ENCODE measurements at places on chromosomes 5 and 9. TPM values are rescaled to one million over a fixed set of nuclear protein-coding genes. Genes with fewer than 3 reads are reported as not detected.

DNA sequence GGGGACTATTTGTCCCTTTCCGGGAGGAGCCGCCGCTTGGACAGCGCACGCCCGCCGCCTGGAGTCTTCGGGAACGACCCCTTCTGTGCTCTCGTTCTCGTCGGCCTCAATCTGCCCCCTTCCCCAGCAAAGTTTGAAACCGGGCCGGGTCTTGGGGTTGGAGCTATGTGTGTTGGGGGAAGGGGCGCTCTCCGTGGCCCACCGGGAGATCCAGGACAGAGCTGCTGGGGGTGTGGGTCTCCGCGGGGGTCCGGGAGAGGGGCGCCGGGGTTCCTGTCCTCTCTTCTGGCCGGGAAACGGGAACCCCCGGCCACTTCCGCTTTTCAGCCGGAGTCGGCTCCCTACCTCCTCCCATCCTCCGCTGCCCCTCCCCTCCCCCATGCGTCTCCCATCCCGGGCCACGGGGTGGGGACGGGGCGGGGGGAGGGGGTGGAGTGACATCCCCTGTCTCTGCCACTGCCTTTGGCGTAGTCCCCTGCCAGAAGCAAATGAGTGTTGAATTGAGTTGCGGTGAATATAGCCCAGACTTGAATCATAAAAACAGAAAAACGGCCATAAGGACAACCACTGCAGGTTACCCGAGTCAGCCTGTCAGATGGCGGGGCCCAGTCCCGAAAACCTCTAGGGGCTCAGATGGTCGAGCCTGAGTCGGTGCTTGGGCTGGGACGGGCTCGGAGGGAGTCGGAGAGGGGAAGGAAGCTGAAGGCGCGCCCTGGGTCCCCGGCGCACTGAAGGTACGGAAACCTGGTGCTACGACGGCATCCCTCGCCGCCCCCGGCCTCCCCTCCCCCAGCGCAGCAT, 1.1 kb downstream of the CPLX2 start:
- ATAC-seq = no peak

- ATAC-seq = peak; percentile 46
Observed at GRCh38 chr5:114101153-114101552, 260.7 kb upstream of the KCNN2 start.

- ATAC-seq = no peak
Observed at GRCh38 chr9:36443581-36443980, 43.5 kb upstream of the RNF38 start.

DNA sequence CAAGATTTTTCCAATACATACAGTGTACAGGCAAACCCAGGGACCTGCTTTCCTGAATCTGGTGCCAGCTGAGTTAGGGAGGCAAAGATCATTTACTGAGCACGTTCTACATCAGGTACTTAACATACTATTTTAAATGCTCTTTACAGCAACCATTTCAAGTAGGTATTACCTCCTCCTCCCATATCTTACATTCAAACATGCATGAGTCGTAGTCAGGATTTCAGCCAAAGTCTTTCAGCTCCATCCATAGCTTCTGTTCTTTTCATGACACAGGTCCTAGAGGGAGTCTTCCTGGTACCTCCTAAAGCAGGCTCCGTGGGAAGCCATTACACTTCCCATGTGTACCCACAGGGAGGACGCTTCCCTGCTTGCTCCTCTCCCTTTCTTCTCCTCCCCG, 11.7 kb downstream of the KCNV2 start:
- ATAC-seq = no peak

GRCh38 chr5:116242343-116242742, 157.5 kb downstream of the COMMD10 start:
- no peak for ATAC-seq

DNA sequence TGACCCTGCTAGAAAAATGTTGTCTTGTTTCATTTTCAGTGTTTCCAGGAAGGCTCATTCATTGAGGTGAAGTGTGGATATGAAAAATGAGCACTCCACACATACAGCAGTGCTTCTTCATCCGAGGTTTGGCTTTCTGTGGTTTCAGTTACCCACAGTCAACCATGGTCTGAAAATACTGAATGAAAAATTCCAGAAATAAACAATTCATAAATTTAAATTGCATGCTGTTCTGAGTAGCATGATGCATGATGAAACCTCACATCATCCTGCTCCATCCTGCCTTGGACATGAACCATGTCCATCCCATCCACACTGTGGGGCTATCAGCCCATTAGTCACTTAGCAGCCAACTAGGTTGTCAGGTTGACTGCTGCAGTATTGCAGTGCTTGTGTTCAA, 10.4 kb upstream of the SLC45A2 start:
- peak; percentile 66 for ATAC-seq

DNA sequence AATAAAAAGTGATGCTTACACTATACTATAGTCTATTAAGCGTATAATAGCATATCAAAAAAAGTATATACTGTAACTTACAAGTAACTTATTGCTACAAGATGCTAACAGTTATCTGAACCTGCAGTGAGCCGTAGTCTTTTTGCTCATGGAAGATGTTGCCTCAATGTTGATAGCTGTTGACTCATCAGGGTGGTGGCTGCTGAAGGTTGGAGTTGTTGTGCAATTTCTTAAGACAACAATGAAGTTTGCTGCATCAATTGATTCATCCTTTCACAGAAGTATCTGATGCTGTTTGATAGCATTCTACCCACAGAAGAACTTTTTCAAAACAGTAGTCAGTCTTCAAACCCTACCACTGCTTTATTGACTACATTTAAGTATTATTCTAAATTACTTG, 7.8 kb upstream of the C9orf40 start:
- no peak for ATAC-seq

DNA sequence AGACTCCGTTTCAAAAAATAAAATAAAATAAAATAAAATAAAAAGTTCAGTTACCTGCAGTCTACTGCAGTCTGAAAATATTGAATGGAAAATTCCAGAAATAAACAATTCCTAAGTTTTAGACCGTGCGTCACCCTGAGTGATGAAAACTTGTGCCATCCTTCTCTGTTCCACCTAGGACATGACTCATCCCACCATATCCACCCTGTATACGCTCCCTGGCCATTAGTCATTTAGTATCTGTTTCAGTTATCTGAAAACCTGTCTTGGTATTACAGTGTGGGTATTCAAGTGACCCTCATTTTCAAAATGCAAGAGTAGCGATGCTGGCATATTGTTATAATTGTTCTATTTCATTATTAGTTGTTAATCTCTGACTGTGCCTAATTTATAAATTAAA, 51.8 kb upstream of the TEX48 start:
- ATAC-seq = no peak

SMIM33 gene
- not detected for total RNA-seq

Measured in motor neuron (in vitro differentiated cells).